NCI-H1092 (cell line): ENCODE measurements at places on chromosomes 12 and 14.

DNA sequence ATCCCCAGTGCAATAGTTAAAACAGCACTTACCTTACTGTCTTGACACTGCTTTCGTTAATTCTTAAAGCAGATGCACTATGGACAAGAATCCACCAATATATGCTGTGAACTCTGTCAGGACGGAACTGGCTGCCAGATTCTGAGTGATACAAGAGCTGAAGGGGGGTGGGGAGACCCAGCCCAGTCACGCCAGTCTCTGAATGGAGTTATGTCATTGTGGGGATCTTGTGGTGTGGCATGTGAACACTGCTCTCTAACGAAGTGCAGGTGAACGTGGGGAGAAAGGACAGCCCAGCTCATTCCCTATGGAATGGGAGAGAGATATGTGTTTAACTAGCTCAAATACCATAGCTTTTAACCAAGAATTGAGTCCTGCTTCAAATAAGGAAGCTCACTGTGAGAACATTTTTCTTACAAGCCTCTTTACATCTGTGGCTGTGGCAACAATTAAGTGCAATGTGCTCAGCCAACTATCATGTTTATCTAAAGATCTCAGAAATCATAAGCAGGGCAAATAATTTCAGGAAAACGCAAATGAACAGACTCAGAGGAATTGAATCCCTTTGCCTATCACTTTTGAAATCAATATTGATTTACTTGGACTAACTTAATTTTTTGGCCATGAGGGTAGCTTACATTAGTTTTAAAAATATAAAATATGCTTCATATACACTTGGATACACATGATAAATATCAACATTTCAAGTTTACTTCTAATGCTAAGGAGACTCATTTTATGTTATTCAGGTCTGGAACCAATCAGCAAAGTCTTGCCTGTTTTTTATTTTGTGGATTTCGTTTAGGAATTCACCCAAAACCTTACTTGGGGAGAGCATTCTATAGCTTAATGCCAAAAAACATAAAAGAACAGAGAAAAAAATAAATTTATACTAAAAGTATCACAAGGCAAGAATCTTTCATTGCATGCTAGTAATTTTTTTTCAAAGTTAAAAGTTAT, at the start of gene LUM:
Gene LUM (minus strand): TSS at position 129 of the 960 bp plus-strand sequence. CDS start 2,515 bp downstream, outside the sequence.
- DNase-seq, result no peak

DNA sequence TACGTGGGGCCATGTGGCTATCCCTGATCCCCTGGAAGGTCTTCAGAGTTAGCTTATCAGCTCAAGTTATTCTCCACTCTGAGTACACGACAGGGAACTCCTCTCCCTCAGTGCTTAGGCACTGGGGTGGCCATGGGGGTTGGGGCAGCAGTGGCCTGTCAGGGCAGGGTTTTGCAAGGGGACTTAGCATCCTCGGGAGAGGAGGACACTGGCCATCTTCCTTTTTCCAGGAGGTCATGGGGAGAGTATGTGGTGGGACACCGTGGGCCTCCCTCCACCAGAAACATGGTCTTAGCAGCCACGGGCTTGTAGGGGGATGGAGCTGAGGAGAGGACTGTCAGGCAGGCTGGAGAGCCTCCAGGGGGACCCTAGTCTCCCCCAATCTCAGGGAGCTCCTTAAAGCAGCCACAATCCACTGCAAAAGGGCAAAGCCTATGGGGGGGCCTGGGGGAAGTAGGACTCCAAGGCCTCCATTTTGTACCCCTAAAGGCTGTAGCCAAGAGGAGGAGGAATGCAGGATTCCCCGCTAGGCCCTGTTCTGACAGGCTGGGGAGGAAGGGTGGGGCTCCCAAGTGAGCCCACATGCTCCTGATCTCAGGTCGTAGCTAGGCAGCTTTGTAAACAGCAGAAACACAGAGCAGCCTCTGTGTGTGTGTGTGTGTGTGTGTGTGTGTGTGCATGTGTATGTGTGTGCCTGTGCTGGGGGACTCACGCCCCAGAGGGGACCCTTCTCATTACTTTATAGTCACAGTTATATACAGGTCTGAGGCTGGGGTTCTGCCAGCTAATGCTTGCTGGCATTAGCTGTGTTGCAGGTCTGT, 36.6 kb downstream of the KRT80 start:
- DNase-seq, result no peak

- no peak for DNase-seq
Observed at GRCh38 chr12:50482571-50482970, 22.2 kb upstream of the DIP2B start.

DNA sequence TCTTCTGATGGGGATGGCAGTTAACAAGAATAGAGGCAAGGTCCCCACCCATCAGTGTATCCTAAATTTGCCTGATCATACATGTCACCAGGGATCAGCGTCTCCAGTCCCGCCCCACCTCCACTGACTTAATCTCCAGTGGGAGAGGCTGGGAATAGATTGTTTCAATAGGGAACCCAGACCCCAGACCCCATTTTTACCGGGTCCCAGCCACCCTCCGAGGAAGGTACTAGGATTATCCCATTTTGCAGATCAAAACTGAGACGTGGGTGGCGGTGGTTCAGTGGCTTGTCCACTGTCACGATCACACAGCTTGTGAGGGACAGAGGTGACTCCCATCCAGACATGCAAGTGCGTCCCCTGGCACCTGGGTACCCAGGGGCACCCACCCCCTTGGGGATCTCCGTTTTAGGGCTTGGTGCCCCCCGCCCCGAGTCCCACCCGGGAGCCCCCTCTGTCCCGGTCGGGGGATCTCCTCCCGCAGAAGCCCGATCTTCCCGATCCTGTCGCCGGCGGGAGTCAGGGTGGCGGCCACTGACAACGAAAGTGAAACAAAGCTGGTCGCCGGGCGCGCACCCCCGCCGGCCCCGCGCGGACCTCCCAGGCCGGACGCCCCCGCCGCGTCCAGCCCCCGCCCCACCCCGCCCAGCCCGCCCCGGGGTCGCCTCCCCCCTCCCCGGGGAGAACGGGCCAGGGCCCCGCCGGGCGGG, 523 bp downstream of the WSB2 start:
- DNase-seq, result no peak

DNA sequence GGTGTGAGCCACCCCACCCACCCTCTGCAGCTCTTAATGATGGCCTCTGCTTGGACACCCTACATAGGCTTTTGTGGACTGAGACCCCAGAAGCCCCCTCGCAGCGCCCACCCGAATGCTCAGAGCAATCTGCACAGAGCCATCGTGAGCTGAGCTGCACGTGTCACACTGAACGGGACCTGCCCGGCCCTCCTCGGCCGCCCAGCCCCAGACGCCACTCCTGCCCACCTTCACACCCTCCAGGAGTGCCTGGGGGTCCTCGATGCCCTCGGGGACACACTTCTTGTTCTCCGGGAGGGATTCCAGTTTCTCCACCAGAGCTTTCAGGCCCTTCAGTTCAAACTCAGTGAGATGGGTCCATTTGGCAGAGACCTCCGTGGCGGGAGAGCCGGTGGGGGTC, 71.5 kb downstream of the KDM2B start:
- no peak for DNase-seq

DNA sequence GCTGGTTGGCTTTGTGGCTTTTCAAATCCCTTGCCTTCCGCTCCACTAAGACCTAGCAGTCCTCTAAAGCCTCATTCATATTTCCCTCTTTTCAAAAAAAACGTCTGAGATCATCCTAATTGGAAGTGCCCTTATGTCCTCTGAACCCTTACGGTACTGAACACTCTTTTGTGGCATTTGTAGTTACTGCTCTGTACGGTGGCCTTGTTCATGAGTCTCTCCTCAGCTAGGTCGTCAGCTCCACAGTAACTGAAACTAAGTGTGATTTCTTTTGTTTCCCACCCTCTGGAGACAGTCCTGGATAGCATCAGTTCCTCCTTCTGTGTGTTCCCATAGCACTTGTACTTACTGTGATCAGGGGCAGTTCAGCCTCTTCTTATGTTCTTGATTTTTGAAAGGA, 49.7 kb downstream of the DAAM1 start:
- DNase-seq, result no peak

GRCh38 chr12:91851741-91852477, 293.7 kb downstream of the BTG1 start:
- DNase-seq, result no peak

DNA sequence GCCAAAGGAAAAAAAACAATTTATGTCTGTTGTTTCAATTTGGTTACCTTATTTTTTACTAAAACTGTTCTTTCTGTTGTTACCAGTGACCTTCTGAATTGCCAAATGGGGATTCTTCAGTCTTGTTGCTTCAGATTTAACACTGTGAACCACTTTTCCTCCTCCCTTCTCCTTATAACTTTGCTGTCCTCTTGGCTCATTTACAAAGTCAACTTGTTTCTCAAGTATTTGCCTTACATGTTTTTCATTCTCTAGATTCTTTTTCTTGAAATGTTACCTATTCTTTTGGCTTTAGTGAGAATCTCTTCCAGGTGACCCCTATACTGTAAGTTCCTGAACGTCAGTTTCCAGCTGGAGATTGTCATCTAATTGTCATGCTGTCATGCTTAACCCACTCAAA, 19.4 kb downstream of the FUT8 start:
- no peak for DNase-seq

- DNase-seq, result no peak
Observed at GRCh38 chr14:94582851-94583250, 1.6 kb downstream of the SERPINA5 start.

GRCh38 chr14:94391281-94391975, 3.0 kb upstream of the SERPINA1 start:
- DNase-seq, result no peak

- DNase-seq, result no peak
Observed at GRCh38 chr12:76587428-76588178, 28.0 kb upstream of the OSBPL8 start.

- DNase-seq, result no peak
Observed at GRCh38 chr14:52853522-52853854, 62.1 kb upstream of the GNPNAT1 start.

DNA sequence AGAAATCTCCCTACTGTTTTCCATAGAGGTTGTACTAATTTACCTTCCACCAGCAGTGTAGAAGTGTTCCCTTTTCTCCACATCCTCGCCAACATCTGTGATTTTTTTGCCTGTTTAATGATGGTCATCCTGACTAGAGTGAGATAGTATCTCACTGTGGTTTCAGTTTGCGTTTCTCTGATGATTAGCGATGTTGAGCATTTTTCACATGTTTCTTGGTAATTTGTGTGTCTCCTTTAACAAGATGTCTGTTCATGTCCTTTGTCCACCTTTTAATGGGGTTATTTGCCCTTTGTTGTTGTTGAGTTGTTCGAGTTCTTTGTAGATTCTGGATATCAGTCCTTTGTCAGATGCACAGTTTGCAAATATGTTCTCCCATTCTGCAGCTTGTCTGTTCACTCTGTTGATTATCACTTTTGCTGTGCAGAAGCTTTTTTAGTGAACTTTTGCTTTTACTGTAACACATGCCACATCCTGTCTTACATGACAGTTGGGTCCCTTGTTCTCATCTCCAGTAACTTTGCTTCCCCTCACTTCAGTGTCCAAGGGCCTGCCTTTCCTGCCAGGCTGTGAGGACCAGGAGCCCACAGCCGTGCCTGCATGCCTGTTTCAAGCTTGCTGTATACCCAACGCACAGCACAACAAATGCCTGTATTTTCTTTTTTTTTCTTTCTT, 64.9 kb downstream of the SPRING1 start:
- DNase-seq, result no peak

DNA sequence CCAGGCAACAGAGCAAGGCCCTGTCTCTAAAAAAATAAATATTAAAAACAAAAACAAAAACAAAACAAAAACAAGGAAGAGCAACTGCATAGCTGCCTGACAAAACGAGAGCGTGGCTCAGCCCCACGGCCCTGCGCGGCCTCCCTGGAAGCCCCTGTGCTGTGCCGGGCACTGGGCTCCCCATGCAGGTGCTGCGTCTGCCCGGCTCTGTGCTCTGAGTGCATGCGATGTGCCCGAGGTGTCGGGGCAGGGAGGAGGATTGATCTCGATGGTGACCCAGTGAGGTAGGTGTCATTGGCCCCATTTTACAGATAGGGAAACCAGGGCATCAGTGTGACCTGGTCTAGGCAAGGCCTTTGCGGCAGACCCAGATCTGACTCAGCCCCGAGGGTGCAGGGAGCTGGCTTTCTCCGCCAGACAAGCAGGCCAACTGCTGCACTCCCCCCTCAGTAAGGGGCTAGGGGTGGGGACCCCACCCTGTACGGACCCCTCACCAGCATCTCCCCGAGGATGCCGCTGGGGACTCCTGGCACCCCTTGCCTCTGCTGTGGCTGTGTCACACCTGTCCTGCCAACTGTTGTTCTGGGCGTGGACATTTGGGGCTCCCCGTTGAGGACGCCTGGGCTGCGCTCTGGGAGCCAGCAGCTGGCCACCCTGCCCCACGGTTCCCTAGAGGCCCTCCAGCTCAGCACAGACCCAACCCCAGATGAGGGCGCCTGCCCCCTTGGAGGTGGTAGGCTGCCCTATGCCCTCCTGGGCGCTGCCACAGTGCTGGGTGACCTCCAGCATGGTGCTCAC, 15.3 kb downstream of the GPR132 start:
- no peak for DNase-seq

DNA sequence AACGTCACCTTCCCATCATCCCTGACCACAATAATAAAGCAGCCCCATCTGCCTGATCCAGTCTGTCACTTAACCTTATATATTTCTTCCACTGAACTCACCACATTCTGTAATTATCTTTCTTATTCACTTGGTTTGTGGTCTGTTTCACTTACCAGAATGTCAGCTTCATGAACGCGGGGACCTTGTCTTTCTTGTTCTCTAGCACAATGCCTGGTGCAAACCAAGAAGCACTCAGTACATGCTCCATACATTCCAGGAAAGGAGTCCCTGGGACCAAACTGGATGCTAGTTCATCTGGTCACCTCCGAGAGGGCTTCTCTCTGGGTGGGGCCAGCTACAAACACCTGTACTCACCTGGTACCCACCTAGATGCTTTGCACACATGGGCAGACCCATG, 17.4 kb upstream of the ANKRD33 start:
- no peak for DNase-seq

DNA sequence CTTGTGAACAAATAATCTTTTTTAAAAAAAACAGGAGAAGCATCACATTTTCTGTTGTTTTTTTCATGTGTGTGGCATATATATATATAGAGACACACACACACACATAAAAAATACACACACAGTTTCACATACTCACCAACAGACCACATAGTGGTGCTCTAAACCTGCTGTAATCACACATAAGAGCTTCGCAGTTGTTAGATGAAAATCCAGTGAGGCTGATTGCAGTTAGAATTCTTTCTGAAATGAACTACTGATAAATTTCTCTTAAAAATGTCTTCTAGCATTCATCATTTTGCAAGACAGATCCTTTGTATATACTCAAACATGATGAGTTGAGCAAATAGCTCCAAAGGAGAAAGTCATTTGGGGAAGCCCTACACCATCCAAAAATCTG, 434.3 kb upstream of the STXBP6 start:
- no peak for DNase-seq

DNA sequence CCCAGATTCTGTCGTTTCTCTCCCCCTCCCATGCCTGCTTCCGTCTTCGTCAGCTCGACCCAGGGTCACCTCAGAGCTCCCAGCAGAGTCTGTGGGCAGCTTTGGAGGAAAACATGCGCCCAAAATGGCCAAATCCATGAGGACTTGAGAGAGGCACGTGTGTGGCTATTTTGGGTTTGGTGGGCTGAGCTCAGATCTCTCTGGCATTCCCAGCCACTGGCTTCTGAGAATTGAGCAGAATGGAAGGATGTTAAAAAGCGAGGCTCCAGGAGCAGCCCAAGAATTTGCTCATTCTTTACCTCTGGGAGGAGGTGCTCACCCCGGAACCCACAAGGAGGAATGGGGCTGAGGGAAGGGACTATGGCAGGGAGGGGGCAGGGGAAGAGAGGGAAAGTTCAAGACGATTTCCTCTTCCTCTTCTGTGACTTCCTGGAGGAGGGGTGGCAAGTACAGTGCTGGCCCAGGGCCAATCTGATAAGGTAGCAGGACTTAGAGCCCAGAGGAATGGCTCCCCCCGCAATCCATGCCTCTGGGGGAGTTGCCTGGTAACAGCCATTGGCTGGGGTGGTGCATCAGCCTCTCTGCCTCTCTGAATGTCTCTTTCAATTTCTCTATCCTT, 20.1 kb downstream of the TSPAN9 start:
- DNase-seq, result no peak
